ENCODE measurements at places on chromosomes 4 and X. TPM values are rescaled to one million over a fixed set of nuclear protein-coding genes. Genes with fewer than 3 reads are reported as not detected.

- DNase-seq, result no peak
These were observed 430.3 kb upstream of the MAOA start for GRCh38 chrX:43225626-43226328.

Gene RPGR
- 4.3 TPM for total RNA-seq

- no peak for DNase-seq
These were observed 100.8 kb upstream of the PLS3 start for GRCh38 chrX:115459883-115460880.

Gene SOWAHB
- total RNA-seq, result under 0.01 TPM

DNA sequence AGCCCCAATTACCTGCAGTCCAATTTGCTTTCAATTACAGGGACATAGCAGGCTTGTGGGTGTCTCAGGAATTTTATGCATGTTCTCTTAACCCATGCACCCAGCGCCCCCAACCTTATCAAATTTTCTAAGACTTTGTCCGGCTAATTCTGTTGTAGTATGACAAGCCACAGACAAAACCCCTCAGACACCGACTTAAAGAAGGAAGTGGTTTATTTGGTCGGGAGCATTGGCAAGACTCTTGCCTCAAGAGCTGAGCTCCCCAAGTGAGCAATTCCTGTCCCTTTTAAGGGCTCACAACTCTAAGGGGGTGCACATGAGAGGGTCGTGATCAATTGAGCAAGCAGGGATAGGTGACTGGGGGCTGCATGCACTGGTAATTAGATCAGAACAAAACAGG lies 28.7 kb upstream of the IL9R start:
- no peak for DNase-seq

Data from fibroblast of villous mesenchyme (primary cell).